ENCODE measurements at places on chromosomes 2 and 18. TPM values are rescaled to one million over a fixed set of nuclear protein-coding genes. Genes with fewer than 3 reads are reported as not detected.

The TBR1 gene
- not detected for total RNA-seq

The C1GALT1C1L gene
- total RNA-seq: 1.0 TPM

The ZSWIM2 gene
- not detected for total RNA-seq

The KIDINS220 gene
- 88.2 TPM for total RNA-seq

The GKN2 gene
- total RNA-seq: not detected

The AFG3L2 gene
- total RNA-seq: 41.4 TPM

The MGAT5 gene
- 69.5 TPM for total RNA-seq

The ABCG8 gene
- total RNA-seq: not detected

The FSIP2 gene
- total RNA-seq: 0.15 TPM

The MARCHF4 gene
- 1.5 TPM for total RNA-seq

The C2orf92 gene
- 1.3 TPM for total RNA-seq

The MRPS9 gene
- total RNA-seq: 21.2 TPM

The FBLN7 gene
- total RNA-seq: 0.29 TPM

The HOXD10 gene
- total RNA-seq: not detected

The EN1 gene
- total RNA-seq: not detected

The ITGA6 gene
- total RNA-seq: 56.3 TPM

The AAK1 gene
- total RNA-seq: 35.9 TPM

The ANO7 gene
- 0.83 TPM for total RNA-seq

The LOXHD1 gene
- total RNA-seq: not detected

The AQP12B gene
- not detected for total RNA-seq

The SLC9A4 gene
- not detected for total RNA-seq

Measured in smooth muscle cell of trachea (primary cell).